ENCODE measurements at places on chromosomes 6 and 20.

DNA sequence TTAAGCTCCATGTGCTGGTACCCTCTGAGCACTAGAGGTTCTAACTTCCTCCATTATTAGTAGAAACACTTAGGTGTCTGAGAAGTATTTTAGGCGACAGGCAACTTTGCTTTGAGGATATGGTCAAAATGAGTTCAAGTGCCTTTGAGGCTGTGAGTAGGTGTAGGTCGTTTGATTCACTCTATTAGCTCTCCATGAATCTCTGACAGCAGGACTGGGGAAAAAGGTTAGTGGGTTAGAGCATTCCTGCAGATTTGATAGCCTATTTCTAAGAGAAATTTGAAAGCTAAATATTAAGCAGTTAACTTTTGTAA is 45.9 kb downstream of the IGF2R start:
- DNase-seq: no peak

DNA sequence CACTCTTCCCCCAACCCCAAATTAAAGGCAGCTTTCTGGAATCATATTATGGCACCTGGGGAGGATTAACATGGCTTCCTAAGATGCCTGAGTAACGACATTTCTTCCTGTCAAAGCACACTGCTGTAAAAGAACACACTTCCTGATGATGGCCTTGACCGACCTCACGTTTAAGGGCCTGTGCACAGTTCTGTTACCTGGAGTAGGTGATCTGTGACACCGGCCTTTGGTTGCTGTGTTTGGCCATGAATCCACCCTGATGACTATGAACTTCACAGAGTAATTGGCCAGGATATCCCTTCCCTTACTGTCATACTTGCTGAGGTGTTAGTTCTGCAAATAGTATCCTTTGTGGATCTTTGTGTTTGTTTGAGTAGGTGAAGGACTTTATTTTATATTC is 45.8 kb downstream of the PLCB4 start:
- DNase-seq: no peak

DNA sequence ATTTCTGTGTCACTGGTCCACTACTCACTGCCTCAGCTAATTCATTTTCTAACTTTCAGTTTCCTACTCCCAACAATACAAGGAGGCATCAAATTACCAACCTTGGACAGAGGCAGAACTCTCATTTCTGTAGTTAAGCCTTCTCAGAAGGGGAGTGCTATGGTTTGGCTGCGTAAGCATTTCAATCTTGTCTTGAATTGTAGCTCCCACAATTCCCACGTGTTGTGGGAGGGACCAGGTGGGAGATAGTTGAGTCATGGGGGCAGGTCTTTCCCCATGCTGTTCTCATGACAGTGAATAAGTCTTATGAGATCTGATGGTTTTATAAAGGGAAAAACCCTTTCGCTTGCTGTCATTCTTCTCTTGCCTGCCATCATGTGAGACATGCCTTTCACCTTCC is 22.9 kb downstream of the HLA-DRA start:
- DNase-seq: no peak

DNA sequence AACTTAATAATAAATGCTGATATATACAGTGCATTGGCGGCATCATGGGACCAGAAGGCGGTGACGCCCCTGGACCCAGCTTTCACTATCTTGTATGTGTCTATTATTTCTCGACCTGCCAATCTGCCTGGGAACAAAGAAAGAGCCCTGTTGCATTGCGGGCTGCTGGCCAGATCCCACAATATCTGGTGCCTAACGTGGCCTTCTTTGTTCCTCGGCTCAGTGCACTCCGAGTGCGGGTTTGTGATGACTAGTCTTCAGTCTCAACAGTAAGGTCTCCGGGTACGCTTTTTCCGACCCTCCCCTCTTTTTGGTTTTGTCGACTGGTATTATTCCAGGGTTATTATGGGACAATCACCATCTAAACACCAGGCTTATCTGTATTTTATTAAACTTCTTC is 291.5 kb downstream of the TBC1D32 start:
- no peak for DNase-seq

- DNase-seq: no peak
Observed at GRCh38 chr6:19757036-19757435, 80.1 kb upstream of the ID4 start.

DNA sequence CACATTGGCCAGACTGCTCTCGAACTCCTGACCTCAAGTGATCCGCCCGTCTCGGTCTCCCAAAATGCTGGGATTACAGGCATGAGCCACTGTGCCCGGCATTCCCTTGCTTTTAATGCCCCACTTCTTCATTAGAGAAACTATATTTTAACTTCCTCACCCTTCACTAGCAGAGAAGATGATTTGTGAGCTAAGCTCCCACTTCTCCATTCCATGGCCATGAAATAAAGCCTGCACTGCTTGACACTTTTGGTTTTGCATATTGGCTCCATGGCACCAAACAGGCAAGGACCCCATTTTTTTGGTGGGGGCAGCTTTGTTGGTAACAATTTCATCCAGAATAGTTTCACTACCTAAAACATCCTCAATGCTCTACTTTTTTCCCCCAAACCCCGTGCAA is 145.3 kb downstream of the TFAP2B start:
- DNase-seq: no peak

DNA sequence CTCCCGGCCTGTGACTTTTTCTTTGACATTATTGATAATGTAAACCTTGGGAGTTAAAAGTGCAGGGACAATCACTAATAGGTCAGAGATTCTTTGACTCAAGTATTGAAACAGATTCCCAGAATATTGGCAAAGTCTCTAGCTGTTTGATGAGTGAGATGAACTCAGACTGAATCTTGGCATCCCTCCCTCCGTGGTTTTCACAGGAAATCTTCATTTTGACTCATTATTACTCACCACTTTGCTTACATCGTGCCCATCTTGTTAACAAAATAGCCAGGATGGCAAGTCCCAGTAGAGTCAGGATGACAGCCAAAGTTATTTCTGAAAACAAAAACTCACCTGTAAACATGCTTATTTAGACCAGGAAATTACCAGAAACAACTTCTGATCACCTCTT is 2.0 kb downstream of the TSBP1 start:
- no peak for DNase-seq

- no peak for DNase-seq
Observed at GRCh38 chr6:156974830-156975261, 197.7 kb downstream of the ARID1B start.

GRCh38 chr6:83958241-83958685 is 75.3 kb upstream of the MRAP2 start:
- DNase-seq: no peak

- no peak for DNase-seq
Observed at GRCh38 chr6:118320652-118321051, 227.4 kb upstream of the PLN start.

DNA sequence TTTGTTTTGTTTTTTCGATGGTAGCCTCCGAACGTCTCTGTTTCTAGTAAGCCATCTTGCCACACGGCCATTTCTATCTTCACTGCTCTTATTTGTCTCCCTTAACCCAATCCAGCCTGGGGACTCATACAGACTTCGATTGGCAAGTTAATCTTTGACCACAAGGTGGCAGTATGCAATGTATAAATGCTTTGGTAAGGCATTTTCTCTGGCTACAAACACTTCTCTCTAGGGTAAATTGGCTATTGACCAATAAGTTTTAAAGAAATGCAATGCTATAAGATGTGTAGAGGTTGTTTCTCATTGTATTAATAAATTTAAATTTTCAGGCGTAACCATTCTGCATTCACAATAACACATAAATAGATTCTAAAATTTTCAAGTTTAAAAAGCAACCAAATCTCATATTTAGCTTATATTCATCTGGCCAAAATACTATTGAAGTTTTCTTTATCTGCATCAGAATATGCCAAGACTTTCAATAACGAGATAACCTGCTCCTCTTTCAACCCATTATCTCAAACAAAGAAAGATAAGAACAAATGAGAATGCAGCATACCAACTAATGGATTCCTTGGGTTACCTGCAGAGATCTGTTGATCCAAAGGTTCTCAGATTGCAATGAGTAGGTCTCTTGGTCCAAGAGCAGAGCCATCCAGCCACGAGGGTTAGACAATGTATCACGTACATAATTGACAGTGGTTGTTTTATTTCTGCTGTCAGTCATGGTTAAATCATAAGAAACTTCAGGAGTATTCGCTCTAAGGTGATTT is 231.9 kb downstream of the PKHD1 start:
- no peak for DNase-seq

DNA sequence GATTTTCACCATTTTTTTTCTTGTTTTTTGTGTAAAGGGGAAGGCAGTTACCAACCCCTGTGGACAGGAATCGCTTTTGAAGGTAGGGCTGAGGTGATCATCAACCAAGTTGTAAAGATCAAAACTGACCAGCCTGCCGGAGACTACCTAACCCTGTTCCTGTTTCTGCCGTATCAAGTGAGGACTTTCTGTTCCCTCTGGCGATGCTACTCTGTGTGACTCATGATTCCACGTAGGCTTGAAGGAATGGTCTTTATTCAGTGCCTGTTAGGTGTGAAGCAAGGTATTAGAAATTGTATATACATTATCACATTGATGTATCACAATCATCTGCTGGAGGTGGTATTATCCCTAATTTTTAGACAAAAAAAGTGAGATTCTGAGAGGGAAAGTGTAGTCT is 161.3 kb downstream of the SOX4 start:
- DNase-seq: no peak

DNA sequence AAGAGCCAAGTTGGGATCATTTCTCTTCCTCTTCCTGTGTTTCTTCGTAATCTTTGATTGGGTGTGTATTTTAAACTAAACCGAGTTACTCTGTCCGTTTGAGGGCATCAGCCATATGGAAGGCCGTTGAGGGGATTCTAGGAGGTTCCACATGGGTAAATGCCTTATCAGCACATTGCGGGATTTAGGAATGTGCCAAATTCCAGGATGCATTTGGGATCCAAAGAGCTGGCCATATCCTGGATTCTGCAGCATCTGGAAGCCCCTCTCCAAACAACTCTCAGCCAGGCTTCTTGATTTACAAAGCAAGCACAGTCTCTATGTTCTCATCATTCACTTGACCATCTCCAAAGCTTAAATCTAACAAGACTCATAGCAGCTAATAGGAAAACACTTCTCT is 67.6 kb upstream of the RIN2 start:
- DNase-seq: no peak

DNA sequence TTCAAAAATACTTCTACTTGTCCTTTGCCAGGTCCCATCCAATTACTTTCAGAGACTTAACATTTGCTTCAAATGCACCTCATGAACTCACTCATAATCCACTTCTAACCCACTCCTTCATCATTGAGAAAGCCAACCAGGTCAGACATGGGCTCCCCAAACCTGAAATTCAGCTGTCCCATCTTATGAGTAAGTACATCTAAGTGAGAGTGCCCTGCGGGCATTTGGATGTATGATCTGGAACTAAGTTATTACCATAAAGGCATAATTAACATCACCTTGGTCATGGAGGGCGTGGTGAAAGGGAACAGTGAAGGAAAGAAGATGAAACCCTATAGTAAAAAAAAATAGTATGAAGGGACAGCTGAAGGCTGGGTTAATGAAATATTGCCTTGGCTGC is 896.8 kb downstream of the C6orf118 start:
- no peak for DNase-seq

DNA sequence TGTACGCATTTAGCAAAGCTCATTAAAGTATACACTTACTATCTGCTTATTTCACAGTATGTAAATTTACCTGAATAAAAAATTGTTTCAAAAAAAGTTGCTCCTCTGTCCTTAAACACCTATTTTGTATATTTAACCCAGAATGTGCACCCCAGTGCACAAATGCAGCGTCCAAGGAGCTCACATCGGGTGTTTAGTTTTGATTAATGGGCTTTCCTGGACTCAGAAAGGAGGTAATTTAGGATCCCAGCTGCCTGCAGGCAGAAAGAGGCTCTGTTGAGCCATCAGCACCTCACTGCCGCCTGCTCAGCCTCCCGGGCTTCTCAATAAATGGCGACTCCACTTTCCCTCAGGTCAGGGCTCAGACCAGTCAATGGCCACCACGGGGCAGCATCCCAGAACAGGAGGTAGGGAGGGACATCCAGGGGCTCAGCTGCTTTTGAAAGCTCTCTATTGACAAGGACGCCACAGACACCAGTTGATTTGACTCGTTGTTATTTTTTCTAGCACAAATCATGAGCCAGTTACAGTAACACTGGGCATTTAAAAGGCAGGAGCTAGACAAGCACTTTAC is 70.2 kb upstream of the TBC1D7 start:
- no peak for DNase-seq

- no peak for DNase-seq
Observed at GRCh38 chr6:108187519-108187918, 21.7 kb downstream of the NR2E1 start.
